ENCODE measurements at places on chromosomes 1 and 21. TPM values are rescaled to one million over a fixed set of nuclear protein-coding genes. Genes with fewer than 3 reads are reported as not detected.

The HLCS gene
- total RNA-seq, result 19.2 TPM

The CD52 gene
- not detected for total RNA-seq

The SPRR3 gene
- not detected for total RNA-seq

The PIK3R3 gene
- total RNA-seq, result 16.0 TPM

The CD84 gene
- total RNA-seq, result 2.2 TPM

The UMODL1 gene
- not detected for total RNA-seq

The FAM177B gene
- not detected for total RNA-seq

The NAXE gene
- total RNA-seq, result 24.8 TPM

The ERRFI1 gene
- 10.3 TPM for total RNA-seq

The HPDL gene
- total RNA-seq, result 1.7 TPM

The RHD gene
- 0.25 TPM for total RNA-seq

The ATXN7L2 gene
- 4.2 TPM for total RNA-seq

The RAB3B gene
- total RNA-seq, result 12.5 TPM

The CACNA1S gene
- total RNA-seq, result under 0.01 TPM
